ENCODE measurements at places on chromosomes 6 and 20.

DNA sequence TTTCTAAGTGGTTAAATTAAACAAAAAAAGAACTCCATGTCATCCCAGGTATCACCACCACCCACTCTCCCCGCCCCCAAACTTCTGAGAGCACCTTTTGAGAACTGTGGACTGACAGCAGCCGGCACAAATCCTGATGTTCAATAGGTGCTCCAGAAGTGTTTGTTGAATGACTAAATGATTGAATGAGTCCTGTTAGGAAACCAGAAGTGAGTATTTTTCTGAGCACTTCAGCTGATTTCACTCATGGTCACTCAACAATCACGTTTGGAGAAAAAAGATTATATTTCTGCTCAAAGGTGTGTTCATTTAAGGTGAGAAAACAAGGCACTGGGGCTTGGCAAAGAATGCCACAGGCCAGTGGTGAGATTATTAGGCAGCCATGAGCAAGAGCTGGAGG lies 6.2 kb upstream of the HNF4A start:
- no peak for DNase-seq

- DNase-seq, result no peak
Observed at GRCh38 chr6:23245572-23245971, 676.2 kb downstream of the HDGFL1 start.

DNA sequence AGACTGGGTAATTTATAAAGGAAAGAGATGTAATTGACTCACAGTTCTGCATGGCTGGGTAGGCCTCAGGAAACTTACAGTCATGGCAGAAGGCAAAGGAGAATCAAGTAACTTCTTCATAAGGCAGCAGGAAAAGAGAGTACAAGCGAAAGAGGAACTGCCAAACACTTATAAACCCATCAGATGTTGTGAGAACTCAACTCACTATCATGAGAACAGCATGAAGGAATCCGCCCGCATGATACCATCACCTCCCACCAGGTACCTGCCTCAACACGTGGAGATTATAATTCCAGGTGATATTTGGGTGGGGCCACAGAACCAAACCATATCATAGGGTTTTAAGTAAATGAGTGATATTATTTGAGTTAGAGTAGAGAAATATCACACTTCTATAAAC lies 189.3 kb downstream of the TSHZ2 start:
- DNase-seq, result no peak

- DNase-seq, result no peak
Observed at GRCh38 chr6:154882107-154882506, 113.0 kb upstream of the TIAM2 start.

DNA sequence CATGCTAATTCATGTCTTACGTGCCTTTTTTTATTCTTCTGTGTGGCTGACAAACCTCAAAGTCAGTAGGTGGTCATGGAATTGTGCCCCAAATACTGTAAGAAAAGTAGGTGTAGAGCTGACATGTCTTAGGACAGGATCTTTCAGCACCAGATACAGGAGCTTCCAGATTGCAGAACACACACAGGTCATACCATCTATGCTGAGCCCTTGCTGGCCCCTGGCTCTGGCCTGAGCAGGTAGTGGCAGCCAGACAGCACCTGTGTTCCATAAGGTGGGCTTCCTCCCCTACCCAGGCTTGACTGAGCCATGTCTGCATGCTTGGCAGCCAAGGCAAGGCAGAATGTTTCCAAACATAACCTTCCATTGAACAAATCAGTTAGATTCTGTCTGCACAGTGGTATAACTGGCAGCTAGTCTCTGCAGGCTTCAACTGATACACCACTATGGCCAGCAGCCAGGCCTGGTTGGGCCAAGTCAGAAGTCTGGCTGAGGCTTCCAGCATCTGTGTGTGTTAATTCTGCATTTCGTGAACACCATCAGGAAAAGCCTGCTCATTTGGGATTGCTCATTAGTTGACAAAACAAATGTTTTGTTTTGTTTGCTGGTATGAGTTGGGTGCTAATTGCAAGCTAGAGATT lies 366.5 kb downstream of the FOXA2 start:
- no peak for DNase-seq

- no peak for DNase-seq
Observed at GRCh38 chr6:166413491-166413951, 30.8 kb upstream of the MPC1 start.
